Fibroblast of skin of right biceps (primary cell): ENCODE measurements at places on chromosomes 16 and 17.

- peak; percentile 90 for DNase-seq
Measured at GRCh38 chr16:86768999-86769398, 190.7 kb downstream of the FOXL1 start.

DNA sequence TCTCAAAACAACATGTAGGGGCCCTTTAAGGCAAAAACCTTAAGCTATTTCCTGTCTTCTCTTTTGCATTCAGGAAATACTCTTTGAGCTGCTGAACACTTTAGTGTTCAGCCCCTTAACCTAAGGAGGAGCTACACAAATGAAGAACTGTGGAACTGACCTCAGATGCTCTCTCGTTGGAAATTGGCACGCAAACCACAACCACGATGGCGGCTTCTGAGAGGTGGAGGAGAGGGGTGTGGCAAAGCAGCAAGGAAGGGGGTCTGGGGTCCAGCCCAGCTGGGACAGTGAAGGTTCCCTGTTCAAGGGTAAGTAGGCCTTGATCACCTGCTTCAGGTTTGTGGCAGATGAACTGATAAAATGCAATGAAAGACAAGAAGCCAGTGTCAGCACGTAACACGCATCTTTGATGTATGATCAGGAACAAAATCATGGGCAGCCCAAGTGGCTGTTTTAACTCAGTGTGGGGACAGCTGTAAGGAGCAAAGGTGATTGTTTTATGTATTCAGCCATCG is 291.6 kb upstream of the TNRC6C start:
- no peak for DNase-seq

DNA sequence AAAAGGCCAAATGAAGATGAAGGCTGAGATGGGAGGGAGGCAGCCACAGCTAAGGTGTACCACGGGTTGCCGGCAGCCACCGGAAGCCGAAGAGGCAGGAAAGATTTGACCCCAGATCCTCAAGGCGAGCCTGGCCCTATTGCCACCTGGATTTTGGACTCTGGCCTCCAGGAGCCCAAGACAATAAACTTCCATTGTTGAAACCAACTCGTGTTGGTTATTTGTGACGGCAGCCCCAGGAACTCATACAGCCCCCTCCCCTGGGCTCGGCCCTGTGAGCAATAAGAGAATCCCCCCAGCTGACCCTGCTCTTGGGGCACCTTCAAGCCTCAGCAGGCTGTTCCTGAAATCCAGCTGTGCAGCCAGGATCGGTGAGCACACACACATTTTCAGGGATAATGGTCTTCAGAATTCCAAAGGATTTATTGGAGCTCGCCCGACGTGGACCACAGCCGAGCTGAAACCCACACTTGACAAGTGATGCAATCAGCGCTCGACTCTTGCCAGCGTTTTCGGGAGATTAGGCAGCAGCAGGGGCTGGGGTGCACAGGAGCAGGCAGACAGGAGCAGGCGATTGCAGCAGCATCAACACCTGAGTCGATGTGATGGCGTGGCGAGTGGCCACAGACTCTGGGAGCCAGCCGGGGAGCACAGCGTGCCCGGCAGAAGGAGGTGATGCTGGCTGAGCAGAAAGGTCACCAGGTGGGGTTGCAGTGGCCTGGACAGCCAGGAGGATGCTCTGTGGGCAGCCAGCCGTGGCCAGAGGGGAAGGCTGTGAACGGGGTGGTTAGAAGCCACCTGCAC is 22.4 kb upstream of the CBX4 start:
- no peak for DNase-seq

DNA sequence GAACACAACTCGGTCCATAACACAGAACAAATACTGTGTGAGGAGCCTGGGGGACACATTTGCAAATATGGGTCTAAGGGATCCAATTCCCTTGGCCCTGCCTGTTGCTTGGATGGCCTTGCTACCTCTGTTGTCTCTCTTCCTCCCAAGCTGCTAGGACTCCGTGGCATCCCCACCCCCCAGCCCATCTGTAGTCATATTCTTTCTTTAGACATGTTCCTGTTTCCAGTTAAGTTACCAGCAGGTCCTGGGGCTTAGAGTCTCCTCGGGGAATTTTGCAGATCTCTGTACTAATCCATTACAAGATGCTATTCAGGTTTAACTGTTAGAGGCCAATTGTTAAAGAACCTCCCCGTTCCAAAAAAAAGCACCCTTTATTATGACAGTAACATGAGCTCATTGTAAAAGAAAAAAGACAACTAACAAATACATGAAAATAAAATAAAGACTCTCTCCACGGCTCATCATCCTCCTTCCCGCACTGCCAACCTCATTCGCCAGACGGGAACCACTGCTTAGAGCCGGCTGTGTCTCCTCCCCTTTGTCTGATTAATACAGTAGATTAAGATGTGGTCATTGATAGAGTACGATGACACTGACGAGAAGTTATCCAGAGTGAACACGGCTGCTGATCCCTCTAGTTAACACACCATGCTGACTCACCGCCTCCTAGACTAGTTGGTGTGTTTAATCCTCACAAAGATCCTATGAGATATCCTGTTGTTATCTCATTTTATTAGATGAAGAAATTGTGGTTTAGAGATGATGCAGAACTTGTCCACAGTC is 22.2 kb downstream of the HS3ST4 start:
- peak; percentile 3 for DNase-seq

DNA sequence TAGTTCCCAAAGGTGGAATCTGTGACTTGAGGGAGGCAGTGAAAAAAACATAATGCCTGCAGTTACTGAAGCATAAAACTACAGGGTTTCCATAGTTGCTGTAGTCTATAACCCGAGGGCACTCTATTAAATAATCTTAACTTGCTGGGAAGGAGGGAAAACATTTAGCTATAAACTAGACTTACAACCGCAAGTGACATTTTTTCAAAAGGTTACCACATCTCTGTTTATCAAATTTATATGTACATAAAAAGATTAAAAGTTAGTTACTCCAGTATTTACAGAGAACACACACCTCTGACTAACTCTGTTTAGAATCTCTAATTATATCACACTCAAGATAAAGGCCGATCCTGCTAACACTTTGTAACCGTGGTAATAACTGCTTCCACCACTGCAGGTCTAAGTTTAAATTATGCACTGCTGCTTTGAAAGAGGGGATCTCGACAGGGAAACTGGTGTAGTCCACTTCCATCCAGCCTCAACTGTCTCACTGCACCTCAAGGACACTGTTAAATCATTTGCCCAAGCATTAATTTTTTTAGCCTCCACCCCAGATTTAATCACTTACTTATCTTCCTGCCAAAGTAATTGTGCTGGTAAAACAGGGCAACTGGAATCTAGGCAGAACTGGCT is 14.6 kb downstream of the KCNJ16 start:
- no peak for DNase-seq
